Activated naive CD4-positive, alpha-beta T cell treated with Interleukin-2 at 50 U/mL for 16 hours (primary cell): ENCODE measurements at places on chromosomes 11 and 22.

DNA sequence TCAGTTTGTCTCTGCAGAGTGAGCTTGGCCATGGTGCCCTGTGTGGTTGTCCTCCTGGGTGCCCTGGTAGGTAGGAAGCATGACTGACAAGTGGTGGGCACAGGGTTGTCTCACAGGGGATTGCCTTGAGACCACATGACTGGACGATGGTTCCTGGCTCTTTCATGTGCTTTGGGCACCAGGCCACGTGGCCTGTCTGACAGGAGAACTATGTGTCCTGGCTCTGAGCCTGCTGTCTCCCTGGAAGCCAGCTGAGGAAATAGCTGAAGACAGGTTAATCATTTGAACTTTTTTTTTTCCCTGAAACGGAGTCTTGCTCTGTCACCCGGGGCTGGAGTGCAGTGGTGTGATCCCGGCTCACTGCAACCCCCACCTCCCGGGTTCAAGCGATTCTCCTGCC, 93.2 kb downstream of the LDLRAD3 start:
- DNase-seq, result no peak

- no peak for DNase-seq
Measured at GRCh38 chr22:27573280-27574001, 228.1 kb downstream of the MN1 start.

DNA sequence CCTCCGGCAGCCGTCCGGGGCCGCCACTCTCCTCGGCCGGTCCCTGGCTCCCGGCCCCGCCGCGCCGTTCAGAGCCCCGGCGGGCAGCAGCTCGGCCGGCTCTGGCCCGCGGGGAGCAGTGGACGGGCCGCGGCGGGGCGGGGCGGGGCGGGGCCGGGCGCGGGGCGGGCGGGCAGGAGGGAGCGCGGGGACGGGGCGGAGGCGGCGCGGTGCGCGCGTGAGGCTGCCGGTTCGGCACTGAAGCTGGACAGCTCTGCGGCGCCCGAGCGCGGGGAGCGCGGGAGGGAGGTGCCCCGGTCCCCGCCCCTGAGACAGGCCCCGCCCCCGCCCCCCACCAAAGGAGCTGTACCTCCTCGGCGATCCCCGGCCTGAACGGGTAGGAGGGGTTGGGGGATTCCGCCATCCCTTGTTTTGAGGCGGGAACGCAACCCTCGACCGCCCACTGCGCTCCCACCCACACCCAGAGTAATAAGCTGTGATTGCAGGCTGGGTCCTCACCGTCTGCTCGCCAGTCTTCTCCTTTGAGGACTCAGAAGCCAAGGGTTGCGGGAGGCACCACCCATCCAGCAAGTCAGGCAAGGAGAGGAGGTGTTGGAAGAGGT, at the start of gene DRD2:
DRD2 (minus strand) TSS at position 239 of the 602 bp plus-strand sequence. CDS start 50,747 bp downstream, outside the sequence.
- DNase-seq, result no peak

DNA sequence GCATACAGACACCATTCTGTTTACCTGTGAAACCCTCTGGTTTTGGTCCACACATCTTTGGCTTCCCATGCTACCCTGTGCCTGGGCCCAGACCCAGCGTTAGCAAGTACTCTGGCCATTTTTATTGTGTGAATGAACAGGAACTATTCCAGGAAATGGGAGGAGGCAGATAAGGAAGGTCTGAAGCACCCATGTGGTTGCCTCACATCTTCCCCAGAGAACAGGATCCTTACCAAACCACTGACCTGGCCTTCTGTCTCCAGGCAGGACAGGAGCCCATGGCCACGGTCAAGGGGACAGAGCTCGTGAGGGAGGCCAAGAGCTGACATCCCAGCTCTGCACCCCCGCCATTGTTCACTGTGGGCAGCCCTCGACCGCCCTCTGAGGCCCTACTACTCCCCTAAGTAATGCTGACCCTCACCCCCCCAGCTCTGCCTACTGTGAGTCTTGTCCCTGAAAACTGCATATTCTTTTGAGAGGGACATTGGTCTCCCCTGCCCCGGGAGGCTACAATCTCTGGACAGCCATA, 97.7 kb upstream of the TP53I11 start:
- DNase-seq, result no peak

DNA sequence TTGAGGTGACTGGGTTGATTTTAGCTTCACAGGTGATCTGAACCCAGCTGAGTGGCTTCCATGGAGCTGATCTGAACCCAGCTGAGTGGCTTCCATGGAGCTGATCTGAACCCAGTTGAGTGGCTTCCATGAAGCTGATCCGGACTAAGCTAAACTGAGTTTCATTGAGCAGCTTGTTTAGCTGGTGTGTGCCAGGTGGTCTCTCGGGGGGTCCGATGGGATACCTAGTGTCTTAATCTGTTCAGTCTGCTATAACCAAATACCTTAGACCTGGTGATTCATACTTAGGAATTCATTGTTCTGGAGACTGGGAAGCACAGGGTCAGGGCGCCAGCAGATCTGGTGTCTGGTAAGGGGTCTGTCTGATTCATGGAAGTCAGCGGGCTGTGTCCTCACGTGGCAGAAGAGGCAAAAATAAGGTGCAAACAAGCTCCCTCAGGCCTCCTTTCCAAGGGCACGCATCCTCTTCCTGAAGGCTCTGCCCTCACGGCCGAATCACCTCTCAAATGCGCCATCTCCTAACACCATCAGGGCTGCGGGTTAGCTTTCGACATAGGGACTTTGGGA, 52.5 kb upstream of the KCNQ1OT1 start:
- DNase-seq, result no peak

GRCh38 chr11:105609341-105609781, 512 bp upstream of the GRIA4 start:
- no peak for DNase-seq

DNA sequence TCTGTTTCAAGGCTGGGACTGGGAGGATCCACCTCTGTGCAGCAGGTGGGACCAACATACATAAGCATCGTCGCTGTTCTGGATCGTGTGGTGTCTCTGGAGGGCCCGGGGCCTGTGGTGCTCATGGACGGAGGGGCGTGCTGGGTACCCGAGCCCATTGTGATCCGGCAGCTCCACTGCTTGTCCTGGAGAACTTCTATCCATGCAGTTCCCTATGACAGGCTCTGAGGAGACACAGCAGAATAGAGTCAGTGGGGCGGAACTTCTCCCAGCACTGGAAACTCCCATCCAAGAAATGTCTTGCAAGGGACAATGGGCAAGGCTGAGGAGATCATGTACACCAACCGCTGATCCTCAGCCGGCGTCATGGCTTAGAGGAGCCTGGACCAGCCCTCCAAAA, 11.6 kb upstream of the APOA1 start:
- no peak for DNase-seq

DNA sequence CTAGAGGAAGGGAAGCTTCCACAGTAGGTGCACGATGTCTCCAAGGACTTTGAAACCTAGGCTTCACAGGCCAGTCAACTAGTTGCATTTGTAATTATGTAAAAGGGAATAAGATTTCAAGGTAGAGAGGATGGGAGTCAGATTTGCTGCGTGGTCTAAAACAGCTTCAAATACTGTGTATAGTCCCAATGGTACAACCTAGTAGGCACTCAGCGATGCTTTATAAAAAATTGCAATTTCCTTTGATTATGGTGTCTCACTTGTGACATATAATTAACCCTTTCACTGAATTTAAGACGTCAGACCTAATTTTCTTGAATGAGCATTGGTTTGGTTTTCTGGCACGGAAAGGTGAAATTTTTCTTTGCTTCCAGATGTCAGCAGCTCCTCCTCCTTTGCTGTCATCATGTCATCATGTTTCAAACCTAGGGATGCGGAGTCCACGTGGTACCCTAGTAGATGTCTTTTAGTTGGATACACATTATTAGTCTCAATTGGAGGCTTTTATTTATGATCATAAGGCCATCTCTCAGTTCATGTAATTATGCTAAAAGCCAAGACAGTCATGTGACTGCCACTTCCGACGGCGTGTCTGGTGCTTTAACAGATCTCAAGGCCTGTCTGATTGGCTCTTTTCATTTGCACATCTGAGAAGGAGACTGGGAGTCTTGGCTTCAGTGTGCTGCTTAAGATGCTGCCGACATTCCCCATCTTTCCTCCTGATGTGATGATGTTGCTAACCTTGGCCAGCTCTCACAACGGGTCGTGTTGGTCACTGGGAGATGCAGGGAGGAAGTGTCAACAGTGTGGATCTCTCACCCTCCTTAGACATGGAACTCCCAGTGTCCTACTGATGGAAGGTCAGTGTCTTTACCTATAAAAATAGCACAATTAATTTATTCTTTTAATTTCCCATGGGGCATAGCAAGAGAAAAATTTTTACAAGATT, 134.0 kb downstream of the HIPK3 start:
- DNase-seq, result no peak

DNA sequence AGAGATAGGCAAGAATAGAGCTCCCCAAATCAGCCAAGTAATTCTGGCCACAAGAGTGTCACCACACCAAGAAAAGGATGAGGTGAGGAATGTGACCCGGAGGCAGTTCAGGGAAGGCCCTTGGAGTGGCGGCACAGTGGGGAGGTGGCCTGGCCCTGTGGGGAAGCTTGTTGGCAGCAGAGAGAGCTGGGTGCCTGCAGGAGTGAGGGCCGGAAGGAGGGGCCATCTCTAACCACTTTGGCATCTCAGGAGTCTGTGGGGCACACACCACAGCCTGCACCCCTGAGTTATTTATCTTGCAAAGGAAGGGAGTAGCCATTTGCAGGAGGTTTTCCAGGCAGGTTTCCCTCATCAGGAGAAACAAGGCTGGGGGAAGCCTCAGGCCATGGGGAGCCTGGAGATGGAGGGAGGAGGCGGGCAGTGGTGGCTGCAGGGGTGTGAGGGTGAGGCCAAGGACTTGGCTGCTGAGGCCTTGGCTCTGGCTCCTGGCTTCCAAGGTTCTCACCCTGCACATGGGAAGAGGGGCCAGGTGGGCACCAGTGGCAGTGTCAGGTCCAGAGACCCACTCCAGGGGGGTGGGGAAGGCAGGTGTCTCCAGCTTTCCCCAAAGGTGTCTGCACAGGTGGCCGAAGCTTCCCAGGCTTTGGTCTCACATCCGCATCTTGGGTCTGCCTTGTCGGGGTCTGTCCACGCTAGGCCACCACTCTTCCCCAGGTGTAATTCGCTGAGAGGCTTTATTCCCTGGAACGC, 370.2 kb downstream of the CTTN start:
- DNase-seq, result no peak

DNA sequence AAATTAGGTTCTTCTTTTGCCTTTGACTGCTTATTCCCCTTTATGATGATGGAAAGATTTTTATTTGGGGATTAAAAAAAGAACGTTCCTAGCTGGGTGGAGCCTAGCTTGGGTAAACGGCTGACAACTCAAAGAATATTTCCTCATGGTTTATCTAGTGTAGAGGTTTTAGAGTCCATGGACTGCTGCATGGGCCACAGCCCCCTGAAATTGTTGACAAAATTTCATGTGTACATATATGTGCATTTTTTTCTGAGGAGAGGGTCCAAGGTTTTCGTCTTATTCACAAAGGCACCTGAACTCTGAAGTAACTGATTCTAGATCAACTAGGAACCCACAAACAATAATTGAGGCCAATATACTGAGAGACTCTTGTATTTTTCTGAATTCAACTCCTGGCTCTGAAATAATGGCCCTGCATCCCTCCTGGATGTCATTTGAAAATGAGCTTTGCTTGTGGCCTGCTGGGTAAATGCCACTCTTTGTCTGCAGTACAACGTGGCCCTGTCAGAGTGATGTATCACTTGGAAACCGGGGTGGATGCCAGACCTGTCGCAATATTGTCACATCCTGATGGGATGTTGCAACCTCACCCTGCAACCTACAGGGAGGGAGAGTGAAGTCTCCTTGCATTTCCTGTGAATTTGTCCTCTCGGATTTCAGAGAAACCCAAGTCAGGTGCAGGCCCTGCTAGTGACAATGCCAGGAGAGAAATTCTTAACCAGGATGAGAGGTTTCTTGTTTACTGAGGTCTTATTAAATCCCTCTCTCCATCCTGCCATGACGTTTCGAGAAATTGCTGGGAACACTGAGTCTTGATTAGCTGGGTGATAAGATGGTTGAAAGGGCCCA, 33.8 kb downstream of the EHF start:
- no peak for DNase-seq

DNA sequence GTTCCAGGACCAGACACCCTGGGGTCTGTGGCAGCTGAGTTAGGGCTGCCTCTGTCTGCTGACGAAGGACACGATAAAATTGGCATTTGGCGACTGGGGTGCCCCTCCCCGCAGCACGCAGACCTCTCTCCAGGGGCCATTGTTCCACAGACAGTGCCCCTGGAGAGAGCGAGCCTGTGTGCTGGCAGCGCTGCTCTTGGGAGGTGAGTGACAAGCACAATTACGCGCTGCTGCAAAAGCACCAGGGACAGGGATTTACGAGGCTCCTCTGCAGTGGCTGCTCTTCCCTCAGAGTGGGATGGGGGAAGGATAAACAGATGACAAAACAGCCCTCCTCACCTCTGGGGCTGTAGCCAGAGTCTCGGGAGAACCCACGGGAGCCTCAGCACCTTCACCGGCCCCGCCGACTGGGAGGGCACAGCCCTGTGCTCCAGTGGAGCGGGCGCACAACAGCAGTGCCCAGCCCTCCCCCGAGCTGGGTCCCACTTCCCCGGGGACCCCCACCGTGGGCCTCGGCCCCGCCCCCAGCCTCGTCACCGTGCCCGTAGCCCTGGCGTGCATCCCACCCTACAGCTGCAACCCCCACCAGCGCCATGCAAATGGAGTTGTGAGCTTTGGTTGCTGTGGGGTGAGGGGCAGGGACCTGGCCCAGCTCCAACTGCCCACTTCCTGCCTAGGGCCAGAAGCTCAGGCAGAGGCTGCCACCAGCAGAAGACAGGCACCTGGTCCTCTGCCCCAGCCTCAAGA, 19.6 kb downstream of the CHID1 start:
- no peak for DNase-seq

DNA sequence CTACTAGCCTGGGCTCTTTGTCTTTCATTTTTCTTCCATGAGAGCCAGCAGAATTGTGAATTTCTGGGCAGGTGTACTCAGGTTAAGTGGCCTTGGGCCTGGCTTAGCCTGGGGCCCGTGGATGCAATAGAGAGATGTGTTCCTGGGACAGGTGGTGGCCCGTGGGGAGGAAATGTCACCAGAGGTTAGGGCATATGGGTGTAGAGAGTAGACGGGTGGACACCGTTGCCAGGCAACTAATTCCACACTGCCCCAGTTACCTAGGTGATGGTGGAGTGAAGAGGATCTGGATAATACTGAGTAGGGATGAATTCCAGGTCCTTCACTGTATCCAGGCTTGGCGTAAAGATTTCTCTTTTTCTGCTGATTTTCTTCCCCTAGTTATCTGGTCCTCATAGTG, 175.0 kb downstream of the INSC start:
- DNase-seq, result no peak

GRCh38 chr22:48332438-48333322, 1495.0 kb downstream of the BRD1 start:
- DNase-seq, result no peak

DNA sequence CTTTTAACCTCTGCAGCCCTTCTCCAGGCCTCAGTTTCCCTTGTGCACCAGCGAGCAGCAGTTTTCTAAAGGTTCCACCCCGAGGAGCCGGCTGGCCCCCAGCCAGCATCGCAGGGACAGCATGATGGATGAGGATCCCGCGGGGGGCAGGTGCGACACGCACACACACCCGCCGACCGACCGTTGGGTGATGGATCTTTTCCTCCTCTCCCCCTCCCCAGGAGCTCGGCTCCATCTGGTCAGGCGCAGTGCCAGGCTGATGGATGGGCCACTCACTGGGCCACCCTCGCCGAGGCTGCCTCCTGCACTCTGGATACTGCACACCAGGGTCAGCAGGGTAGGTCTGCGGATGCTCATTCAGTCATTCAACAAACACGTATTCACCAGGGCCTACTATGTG, 12.8 kb upstream of the CABP7 start:
- DNase-seq, result no peak

- DNase-seq, result no peak
Measured at GRCh38 chr11:57156928-57157327, 24.8 kb upstream of the LRRC55 start.
